ENCODE measurements at places on chromosomes 2 and 18. TPM values are rescaled to one million over a fixed set of nuclear protein-coding genes. Genes with fewer than 3 reads are reported as not detected.

GRCh38 chr2:187554011-187554703, at the start of gene TFPI:
TSS of gene TFPI (minus strand) at chr2:187554435. CDS start at chr2:187503768, 50,667 bp downstream.
- DNase-seq: no peak

- DNase-seq: no peak
Observed at GRCh38 chr2:70519453-70519852, 34.2 kb downstream of the TGFA start.

- no peak for DNase-seq
Observed at GRCh38 chr2:85727798-85728197, 26.0 kb upstream of the ATOH8 start.

GRCh38 chr2:211259831-211260476, 703.6 kb downstream of the CPS1 start:
- no peak for DNase-seq

GRCh38 chr2:35293261-35293660, 1062.3 kb upstream of the CRIM1 start:
- no peak for DNase-seq

DNA sequence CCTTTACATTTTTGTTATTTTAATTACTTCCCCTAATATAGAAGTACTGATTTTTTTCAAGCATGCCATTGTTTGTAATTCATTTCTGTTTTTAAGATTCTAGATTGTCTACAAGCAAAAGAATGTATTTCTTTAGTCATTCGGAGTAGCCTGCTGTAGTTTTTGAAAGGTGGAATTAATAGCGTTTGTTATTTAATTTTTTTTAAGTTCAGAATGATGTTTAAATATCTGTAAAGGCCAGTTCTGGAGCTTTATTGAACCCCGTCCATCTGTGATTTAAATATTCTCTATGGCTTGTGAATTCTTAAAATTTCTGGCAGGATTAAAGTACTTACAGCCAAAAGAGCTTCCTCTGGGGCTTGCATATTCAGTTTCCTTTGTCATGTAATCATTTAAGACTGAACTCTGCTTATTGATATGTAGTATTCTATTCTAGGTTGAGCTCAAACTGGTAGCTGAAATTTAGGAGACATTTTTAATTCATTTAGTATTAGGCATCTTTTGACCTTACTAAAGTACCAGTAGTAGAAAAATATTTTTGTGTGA, 5.2 kb downstream of the TGIF1 start:
- no peak for DNase-seq

DNA sequence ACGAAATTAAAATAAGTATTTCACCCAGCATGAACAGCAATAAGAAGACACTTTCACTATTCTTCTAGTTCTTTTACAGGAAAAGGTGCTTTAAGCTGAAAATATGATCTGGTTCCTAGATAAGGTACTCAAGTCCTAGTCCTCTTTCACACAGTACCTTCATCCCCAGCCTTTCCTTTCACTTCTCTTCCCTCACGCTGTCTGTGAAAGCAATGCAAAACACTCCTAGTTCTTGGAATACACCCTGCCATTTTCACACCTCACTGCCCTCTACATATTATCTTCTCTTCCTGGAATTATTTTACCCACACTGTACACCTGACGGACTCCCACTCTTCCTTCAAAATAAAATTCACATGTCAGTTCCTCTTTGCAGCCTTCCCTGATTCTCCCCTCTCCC, 82.9 kb downstream of the DNAH7 start:
- no peak for DNase-seq

DNA sequence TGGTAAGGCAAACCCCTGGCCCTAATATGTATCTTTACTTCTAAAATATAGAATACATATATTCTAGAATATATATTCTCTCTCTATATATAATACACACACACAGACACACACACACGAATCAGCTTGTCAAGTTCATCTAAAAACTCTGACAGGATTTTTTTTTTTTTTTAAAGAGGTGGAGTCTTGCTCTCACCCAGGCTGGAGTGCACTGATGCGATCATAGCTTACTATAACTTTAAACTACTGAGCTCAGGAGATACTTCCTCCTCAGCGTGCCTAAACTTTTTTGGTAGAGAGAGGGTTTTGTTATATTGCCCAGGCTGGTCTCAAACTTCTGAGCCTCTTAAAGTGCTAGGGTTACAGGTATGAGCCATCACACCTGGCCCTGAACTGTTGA, 45.2 kb downstream of the DOK1 start:
- DNase-seq: no peak

DNA sequence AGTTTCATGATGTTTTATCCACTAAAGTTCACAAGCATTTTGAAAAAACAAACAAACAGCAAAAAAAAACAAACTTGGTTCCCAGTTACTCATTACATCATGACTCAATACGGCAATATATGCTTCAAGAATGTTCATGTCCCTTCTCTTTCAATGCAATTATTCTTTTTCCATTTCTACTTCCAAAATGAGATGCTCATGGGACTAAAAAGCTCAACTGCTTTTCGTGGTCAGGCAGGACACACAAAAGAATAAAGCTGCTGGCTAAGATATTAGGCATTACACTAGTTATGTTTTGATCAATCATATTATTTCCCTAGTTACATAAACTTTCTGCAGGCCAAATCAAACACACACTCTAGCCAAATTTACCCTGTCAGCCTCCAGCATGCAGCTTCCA, 301.3 kb downstream of the EPHA4 start:
- no peak for DNase-seq

DNA sequence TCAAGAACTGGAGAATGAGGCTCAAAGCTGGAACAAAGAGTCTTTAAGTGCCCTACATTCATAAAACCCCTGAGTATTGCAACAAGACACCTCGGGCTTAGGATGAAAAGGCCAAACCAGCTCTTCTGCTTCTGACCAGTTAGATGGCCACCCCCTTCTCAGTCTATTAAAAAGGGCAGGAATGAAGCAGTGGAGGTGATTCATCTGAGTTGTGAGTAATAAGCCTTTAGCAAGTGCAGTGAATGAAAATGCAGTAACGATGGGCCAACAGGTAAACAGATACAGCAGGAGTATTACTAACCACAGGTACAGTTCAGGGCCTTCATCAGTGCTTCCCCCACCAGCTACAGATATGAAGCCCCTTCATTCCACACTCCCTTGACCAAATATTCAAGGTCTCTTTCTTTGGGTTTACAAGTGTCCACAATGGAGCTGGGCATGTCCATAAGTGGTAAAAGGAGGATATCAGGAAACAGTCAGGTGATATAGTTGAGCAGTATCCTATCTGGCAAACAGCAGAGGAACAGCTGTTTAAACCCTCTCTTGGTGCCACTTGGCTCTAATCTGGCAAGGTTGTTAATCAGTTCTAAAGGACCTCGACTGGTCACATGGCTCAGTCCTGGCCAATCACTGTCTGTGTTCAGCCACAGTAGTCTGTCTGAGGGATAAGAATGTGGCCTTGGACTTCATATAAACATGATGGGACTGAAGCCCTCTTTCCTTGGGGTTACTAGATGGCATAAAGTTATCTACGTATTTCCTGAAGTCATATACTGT, 17.8 kb downstream of the SERPINB13 start:
- no peak for DNase-seq

- DNase-seq: no peak
Observed at GRCh38 chr2:89767572-89768435, 1076.3 kb downstream of the RPIA start.

DNA sequence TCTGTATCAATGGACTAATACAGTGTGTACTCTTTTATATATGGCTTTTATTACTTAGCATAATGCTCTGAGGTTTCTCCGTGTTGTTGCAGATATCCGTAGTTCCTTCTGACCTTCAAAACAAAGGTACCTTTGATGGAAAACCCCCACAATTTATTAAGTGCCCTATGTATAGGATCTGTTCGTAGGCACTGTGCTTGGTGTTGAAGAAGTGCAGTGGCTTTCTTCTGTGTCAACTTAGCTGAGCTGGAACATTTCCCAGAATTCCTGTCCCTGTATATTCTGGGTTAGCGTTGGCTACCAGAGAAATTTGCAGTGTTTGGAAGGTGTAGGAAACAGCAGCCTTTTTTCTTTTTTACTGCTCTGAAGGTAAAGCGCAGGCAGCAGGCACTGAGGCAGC, 56.3 kb upstream of the MSH2 start:
- no peak for DNase-seq

DNA sequence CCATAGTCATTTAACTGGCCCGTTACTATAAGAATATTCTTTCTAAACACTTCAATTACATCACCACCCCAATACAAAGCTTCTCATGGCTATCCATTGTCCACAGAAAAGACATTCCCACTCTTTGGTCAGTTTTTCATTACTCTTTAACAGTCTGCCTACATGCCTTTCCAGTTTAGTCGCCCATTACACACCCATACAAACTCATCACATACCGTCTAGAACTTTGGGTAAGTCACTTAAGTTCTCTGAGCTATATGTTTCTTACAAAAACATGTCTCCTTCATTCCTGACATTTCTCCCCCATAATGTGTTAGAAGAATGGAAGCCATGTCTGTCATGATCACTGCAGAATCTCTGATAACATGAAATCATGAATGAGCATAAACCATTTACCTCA, 108.2 kb upstream of the STK17B start:
- no peak for DNase-seq

DNA sequence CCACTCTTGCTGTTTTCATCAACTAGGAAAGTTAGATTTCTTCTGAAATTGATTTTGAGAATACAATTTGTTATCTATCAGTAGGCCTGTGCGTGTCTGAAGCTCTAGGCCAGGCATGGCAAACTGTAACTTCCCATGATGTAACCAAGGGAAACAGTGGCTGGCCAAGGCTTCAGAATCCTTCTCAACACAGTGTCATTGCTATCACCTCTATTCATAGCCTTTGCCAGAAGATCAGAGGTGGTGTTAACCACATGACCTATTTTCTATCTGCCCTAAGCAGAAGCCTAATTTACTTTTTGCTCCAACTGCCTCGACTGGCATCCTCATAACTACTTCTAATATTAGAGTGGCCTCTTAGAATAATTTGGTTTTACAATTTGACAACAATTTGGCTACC, 2.5 kb downstream of the ITGB6 start:
- no peak for DNase-seq

DNA sequence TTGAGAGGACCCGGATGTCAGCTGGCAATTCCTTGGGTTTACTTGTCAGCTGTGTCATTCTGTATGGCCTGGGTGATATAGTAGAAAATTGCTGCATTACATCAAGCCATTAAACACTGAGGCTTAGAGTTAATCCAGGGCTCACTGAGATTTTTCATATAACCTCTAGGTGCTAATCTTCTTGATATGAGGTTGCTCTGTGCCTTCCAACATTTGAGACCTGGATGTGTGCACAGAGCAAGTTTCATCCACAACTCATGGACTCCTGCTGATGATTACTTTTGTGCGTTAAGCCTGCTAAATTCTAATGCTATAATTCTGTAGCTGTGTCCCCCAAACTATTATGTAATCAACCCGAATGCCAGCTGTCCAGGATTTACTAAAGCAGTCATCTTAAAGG, 178.4 kb upstream of the CDH20 start:
- no peak for DNase-seq

- no peak for DNase-seq
Observed at GRCh38 chr2:117273009-117273671, 541.4 kb upstream of the DDX18 start.

DNA sequence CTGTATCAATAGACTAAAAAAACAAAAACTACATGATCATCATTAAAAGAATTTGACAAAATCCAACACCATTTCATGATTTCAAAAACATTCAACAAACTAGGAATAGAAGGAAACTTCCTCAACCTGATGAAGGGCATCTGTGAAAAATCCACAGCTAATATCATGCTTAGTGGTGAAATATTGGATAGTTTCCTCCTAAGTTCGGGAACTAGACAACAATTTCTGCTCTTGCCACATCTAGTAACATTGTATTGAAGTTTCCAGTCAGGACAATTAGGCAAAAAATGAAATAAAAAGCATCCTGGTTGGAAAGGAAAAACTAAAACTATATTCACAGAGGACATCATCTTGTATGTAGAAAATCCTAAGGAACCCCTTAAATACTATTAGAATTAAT, 34.8 kb downstream of the TNS1 start:
- no peak for DNase-seq

DNA sequence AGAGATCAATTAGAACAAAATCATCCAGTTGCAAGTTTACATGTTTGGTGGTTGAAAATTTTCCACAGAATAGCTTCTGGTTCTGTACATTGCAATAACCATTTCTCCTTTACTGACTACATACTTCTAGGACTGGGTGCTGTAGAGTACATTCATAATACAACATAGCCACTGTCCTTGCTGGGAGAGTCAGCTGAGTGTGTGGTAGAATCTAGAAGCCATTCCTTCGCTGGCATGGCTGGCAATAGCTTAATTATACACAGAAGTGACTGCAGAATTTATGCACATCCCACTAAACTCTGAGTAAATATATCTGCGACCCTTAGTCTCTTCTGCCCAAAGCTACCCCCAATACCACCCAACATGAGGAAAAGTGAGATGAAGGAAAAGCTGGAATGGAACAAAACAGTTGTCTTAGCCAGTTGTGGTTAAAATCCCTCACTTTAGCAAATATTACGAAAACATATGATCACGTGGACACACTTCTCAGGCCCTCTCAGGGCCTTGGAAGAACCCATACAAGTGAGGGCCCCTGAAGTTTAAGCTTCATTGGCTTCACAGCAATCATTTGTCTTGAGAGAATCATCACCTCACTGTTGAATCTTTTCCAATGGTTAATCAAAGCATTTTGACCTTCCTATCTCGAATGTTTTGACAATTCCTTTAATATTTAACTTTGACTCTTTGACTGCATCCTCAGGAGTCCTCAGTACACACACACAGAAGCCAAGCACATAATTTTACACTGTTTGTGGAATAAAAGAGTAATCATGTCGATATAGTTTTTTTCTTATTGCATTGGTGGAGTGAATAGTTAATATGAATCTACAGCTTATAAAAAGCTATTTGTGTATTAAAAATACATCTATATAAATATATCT, 225.1 kb downstream of the ZNF385B start:
- no peak for DNase-seq

DNA sequence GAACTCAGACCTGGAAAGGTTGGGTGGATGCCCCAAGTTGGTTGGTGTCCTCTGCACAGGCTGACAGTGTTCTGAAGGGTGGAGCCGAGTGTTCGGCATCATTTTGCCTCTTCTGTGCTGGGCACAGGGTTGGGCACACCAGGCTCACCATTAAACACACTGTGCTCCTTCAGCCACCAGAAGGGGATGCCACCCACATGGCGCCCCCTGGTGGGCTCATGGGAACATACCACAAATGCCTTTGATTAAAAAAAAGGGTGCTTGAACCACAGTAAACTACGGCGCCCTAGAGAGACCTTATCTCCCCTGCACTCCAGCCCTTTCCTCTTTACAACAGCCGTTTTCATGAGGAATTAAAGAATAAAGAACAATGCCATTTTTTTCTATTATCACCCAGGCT, 89.4 kb downstream of the CELF4 start:
- DNase-seq: peak; percentile 28

- peak; percentile 74 for DNase-seq
Observed at GRCh38 chr18:58556331-58557007, 72.4 kb downstream of the ALPK2 start.

The REG1B gene
- total RNA-seq: not detected

The CNDP1 gene
- total RNA-seq: not detected

The FKBP7 gene
- 9.3 TPM for total RNA-seq

The AKAIN1 gene
- total RNA-seq: not detected

The RBM44 gene
- 0.30 TPM for total RNA-seq

The PROKR1 gene
- not detected for total RNA-seq

The SGPP2 gene
- total RNA-seq: 19.0 TPM

The RAB12 gene
- 113 TPM for total RNA-seq

The CCL20 gene
- not detected for total RNA-seq

The G6PC2 gene
- not detected for total RNA-seq

The CELF4 gene
- not detected for total RNA-seq

The DAPL1 gene
- total RNA-seq: not detected

The TMEM178A gene
- total RNA-seq: 3.0 TPM

The HOXD4 gene
- not detected for total RNA-seq

Data from Right ventricle myocardium inferior (tissue), 1 donor.